ENCODE measurements at places on chromosomes 16 and 17. TPM values are rescaled to one million over a fixed set of nuclear protein-coding genes. Genes with fewer than 3 reads are reported as not detected.

SLC52A1 gene
- not detected for total RNA-seq

BRIP1 gene
- 38.4 TPM for total RNA-seq

ZFP3 gene
- 1.7 TPM for total RNA-seq

CCDC102A gene
- 9.7 TPM for total RNA-seq

MEOX1 gene
- 44.6 TPM for total RNA-seq

PIK3R5 gene
- not detected for total RNA-seq

KCNH4 gene
- total RNA-seq: not detected

CD300LB gene
- total RNA-seq: not detected

KIF18B gene
- 36.3 TPM for total RNA-seq

- no peaks in the 10 kb centered on the region for H3K4me1 ChIP-seq
- H3K27me3 ChIP-seq: no peaks in the 10 kb centered on the region
- no peak for DNase-seq
- H3K36me3 ChIP-seq: no peaks in the 10 kb centered on the region
- no peak overlapping the region for H3K27ac ChIP-seq
Measured at GRCh38 chr17:55341432-55341831, 76.7 kb downstream of the HLF start.

GRCh38 chr17:81484195-81484979 is 28.2 kb downstream of the ACTG1 start:
- peak overlapping the region; percentile 29 for H3K27ac ChIP-seq
- H3K4me3 ChIP-seq: peak overlapping the region; percentile 58
- H3K36me3 ChIP-seq: no peaks in the 10 kb centered on the region
- peak; percentile 95 for DNase-seq

DNA sequence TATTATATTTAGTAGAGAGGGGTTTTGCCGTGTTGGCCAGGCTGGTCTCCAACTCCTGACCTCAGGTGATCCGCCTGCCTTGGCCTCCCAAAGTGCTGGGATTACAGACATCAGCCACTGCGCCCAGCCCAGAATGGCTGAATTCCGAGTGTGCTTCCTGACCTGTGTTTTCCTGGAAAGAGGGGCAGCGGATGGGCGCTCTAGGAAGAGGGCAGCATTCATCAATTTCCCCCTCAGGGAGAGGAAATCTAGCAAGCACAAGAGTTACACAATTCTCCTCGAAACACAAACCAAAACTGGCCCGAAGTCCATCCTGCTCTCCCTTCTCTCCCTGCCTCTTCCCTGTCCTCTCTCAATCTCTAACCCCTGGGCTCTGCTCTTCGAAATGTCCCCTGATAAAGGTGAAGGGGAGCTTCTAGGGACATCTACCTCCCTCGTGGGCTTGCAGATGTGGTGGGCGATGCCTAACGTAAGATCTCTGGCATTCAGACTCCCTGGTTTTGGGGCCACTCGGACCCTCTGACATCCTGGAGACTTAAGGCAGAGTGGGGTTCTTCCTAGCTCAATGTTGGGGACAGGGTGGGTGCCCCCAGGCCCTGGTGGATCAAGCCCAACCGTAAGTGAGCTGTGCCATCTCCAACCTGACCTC is 1.0 kb downstream of the IL27 start:
- no peak for DNase-seq
- H3K36me3 ChIP-seq: no peaks in the 10 kb centered on the region
- H3K27ac ChIP-seq: no peak overlapping the region

DNA sequence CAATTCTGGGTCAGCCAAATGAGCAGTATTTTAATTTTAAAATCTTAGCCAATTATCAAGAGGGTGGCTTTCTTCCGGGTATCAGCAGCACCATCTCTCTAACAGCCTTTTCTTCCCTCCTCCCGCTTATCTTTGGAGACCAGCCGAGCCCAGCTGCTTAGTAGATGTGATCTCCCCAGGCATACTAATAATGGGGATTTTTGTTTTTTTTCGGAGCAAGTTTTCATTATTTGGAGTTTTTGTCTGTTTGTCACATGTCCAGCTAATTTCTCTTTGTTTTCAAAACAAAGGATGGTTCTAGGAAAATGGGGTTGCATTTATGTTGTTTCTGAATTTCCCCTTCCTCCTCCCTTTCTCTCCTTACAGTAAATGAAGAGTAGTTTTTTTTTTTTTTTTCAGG is 170.5 kb upstream of the MPHOSPH6 start:
- H3K36me3 ChIP-seq: no peaks in the 10 kb centered on the region
- H3K4me1 ChIP-seq: no peaks in the 10 kb centered on the region
- DNase-seq: no peak

DNA sequence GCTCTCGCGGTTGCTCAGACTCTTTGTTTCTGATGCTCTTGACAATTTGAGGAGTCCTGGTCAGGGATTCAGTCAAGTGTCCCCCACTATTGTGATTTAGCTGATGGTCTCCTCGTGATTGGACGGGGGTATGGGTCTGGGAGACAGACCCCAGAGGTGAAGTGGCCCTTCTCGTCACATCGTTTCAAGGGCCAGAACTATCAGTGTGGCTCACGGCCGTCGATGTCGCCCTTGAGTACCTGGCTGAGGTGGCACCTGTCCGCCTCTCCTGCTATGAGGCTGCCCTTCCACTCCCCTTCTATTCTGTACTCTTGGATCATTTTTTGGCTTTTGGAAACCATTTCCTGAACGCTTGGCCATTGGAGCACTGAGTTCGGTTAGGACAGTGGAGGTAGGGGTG is 7.4 kb upstream of the MEAK7 start:
- peaks cover 2% of the 10 kb centered on the region for H3K4me1 ChIP-seq
- H3K4me3 ChIP-seq: no peak overlapping the region
- no peaks in the 10 kb centered on the region for H3K27me3 ChIP-seq
- no peak overlapping the region for H3K27ac ChIP-seq
- no peak for DNase-seq

GRCh38 chr16:15961571-15962090 is 12.2 kb downstream of the ABCC1 start:
- H3K36me3 ChIP-seq: no peaks in the 10 kb centered on the region
- H3K27ac ChIP-seq: no peak overlapping the region
- no peaks in the 10 kb centered on the region for H3K4me1 ChIP-seq
- no peak for DNase-seq
- H3K4me3 ChIP-seq: no peak overlapping the region

DNA sequence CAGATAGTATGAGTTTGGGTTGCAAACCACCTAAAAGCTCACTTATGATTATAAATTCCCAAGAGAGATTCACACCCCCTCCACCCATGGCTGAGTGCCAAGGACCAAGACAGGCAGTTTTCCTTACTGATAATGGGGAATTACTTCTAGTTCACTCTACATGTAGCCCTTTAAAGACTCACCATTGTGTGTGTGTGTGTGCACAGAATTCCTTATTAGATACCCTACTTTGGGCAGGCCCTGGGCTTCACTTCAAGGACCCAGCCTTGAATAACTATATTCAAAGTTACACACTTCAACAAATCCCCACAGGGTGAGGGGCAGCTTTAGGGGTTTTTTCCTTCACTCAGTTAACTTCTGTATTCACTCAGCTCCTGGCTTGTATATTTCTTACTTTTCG is 143.5 kb downstream of the MYO1D start:
- no peaks in the 10 kb centered on the region for H3K27me3 ChIP-seq
- no peak overlapping the region for H3K27ac ChIP-seq
- H3K4me1 ChIP-seq: no peaks in the 10 kb centered on the region
- no peaks in the 10 kb centered on the region for H3K36me3 ChIP-seq

DNA sequence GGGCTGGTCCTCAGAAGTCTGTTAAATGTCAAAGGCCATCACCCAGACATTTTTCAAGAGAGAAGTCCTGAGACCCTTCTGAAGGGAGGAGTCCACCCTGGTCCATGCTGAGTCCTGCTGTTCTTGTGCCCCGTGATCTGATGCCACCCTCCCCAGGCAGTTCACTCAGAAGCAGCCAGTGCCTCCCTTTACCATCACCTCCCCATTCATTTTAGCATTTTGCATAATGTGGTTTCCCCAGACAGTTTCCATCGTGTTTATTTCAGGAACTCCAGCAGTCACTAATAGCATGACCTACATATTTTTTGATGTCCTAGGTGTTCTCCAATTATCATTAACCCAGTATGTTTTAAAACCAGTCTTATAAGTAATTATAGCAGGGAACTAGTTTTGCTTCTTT is 353.0 kb upstream of the CDH5 start:
- no peak for DNase-seq
- no peaks in the 10 kb centered on the region for H3K27me3 ChIP-seq
- H3K4me3 ChIP-seq: no peak overlapping the region
- no peaks in the 10 kb centered on the region for H3K36me3 ChIP-seq
- H3K4me1 ChIP-seq: no peaks in the 10 kb centered on the region

DNA sequence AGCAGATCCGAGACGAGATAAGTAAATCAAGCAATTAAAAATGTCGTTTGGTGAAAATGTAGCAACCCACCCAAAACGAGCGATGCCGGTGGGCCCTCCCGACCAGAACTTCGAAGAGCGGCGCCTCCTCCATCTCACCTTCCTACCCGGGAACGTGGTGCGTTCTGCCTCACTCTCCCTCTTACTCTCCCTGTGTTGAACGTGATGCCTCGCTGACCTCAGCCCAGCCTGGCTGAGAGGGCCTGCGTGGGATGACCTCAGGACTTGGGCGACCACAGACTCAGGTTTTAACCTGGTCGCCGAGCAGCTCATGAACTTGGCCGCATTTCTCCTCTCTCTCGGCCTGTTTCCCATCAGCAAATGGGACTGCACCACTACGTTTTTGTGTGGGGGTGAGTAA is 69.7 kb upstream of the RPL38 start:
- DNase-seq: no peak
- H3K4me1 ChIP-seq: no peaks in the 10 kb centered on the region
- H3K27ac ChIP-seq: no peak overlapping the region
- no peak overlapping the region for H3K4me3 ChIP-seq

DNA sequence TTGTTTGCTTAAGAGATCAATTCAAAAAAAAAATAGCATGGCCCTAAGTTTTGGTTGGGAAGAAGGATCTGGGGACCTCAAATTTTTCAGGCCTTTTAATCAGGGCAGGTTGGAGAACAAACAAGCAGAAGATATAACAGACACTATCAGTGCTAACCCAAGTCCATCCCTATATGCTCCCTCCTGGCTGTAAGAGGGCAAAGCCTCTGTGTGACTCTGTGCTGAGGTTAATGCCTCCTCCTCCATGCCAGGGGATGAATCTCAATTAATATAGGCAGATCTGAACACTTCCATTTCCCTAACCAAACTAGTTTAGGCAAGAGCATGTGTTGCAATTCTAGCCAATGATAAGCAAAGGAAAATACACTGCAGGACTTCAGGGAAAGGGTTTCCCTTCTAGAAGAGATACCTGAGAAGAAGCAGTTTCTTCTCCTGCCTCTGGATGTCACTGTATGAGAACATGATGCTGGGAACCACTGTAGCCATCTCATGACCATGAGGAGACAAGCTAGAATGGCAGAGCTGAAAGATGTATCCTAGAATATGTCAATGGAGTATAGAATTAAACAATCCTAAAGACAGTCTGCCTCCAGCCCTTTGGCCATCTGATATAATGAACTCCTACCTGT is 76.0 kb downstream of the CHD9NB start:
- H3K4me3 ChIP-seq: no peak overlapping the region
- no peak overlapping the region for H3K27ac ChIP-seq
- H3K4me1 ChIP-seq: no peaks in the 10 kb centered on the region
- no peak for DNase-seq

DNA sequence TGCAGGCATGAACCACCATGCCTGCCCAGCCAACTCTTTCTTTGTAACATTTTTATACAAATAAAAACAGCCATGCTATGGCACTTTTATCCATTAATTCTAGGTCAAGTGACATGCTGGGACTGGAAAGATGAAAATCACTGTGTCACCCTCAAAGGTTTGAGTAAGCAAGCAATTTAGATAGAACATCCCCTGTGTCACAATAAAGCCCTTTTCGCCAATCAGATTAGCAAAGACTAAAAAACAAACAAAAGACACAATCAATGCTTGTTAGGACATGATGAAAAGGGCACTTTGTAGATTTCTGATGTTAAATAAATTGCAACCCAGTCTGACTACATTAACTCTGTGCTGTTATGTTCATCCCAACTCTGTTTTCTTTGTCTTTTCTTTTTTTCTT is 26.4 kb downstream of the CHP2 start:
- no peaks in the 10 kb centered on the region for H3K36me3 ChIP-seq
- no peaks in the 10 kb centered on the region for H3K27me3 ChIP-seq
- peaks cover 8% of the 10 kb centered on the region for H3K4me1 ChIP-seq
- no peak overlapping the region for H3K27ac ChIP-seq
- no peak overlapping the region for H3K4me3 ChIP-seq

- peaks cover 29% of the 10 kb centered on the region for H3K36me3 ChIP-seq
- no peaks in the 10 kb centered on the region for H3K27me3 ChIP-seq
- H3K4me3 ChIP-seq: no peak overlapping the region
- H3K4me1 ChIP-seq: no peaks in the 10 kb centered on the region
- peak; percentile 27 for DNase-seq
Measured at GRCh38 chr16:70267516-70267915, 15.8 kb upstream of the EXOSC6 start.

- no peak overlapping the region for H3K27ac ChIP-seq
- H3K4me1 ChIP-seq: no peaks in the 10 kb centered on the region
- DNase-seq: no peak
- no peaks in the 10 kb centered on the region for H3K27me3 ChIP-seq
Measured at GRCh38 chr17:6661464-6661848, 9.9 kb downstream of the C17orf100 start.

DNA sequence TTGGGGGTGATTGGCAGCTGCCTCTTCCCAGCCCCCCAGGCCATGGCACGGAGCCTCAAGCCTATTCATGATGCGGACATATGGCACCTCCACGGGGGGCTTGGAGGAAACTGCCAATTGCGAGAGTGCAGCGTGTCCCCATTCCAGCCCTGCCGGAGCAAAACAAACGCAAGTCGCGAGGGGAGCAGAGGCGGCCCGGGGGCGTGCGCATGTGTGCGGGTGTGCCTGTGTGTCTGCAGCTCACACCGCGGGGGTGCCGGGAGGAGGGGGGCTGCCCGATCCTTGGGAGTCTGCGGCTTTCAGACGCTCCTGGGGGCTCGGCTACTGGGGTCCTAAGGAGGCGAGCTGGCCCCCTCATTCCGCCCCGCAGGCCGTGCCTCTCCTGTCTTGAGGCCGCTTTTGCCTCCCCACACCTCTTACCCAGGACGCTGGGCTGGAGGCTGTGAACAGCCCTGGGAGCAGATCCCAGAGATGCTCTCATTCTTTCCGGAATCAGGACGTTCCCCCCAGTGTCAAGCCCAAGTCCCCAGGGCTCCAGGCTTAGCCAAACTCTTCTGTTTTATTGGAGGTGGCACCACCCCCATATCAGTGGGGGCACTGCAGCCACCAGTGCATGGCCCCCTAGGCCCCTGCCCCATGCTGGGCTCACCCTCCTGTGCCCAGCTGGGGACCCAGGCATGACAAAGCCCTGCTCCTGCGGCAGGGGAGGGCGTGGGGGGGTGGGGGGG is 29.1 kb downstream of the ENDOV start:
- no peaks in the 10 kb centered on the region for H3K36me3 ChIP-seq
- no peak overlapping the region for H3K27ac ChIP-seq
- H3K27me3 ChIP-seq: peaks cover 20% of the 10 kb centered on the region
- H3K4me1 ChIP-seq: no peaks in the 10 kb centered on the region
- no peak for DNase-seq
- H3K4me3 ChIP-seq: no peak overlapping the region
